ENCODE measurements at places on chromosomes 4 and X. TPM values are rescaled to one million over a fixed set of nuclear protein-coding genes. Genes with fewer than 3 reads are reported as not detected.
A peak's percentile ranks its signal among the peaks of the same experiment; 100 is the strongest.

Gene SASH3
- total RNA-seq, result 3.9 TPM

Gene TMPRSS11B
- total RNA-seq, result 0.83 TPM

Gene MAP7D3
- total RNA-seq, result 18.3 TPM

Gene MFAP3L
- 5.0 TPM for total RNA-seq

Gene TMEM35A
- 20.3 TPM for total RNA-seq

Gene TSPAN6
- 6.1 TPM for total RNA-seq

Gene TENM3
- 30.5 TPM for total RNA-seq

Gene HERC5
- total RNA-seq, result 2.9 TPM

Gene CTAG1A
- not detected for total RNA-seq

Gene ZNF674
- total RNA-seq, result 5.0 TPM

Gene TCEAL9
- 69.3 TPM for total RNA-seq

Gene FGF13
- 8.3 TPM for total RNA-seq

GRCh38 chrX:103056902-103057301, 7.1 kb downstream of the BEX1 start:
- no peaks in the 10 kb centered on the region for H3K36me3 ChIP-seq
- H3K27me3 ChIP-seq, result no peaks in the 10 kb centered on the region
- H3K4me1 ChIP-seq, result no peaks in the 10 kb centered on the region
- H3K27ac ChIP-seq, result no peak overlapping the region
- DNase-seq, result no peak
- H3K4me3 ChIP-seq, result no peak overlapping the region

- no peaks in the 10 kb centered on the region for H3K27me3 ChIP-seq
- no peak overlapping the region for H3K4me3 ChIP-seq
- peak overlapping the region; percentile 66 for H3K27ac ChIP-seq
- DNase-seq, result no peak
Observed at GRCh38 chr4:147761218-147761883, 29.5 kb downstream of the ARHGAP10 start.

DNA sequence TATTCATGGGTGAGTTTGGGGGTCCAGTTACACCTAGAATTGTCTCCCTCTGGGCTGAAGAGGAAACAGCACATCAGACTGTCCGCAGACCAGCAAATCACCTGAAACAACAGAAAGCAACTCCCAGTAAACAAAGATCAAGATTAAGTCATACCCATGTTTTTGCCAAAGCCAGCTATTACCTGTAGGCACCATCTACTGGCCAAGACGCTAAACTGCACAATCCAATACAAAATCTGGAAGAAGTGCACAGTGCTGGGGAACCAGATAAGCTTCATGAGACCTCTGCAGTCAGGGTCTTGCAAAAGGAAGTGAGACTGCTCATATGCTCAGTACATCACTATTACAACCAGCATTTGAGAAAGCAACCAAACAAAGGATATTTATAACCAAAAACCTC, 157.5 kb upstream of the ITM2A start:
- H3K27me3 ChIP-seq, result no peaks in the 10 kb centered on the region
- DNase-seq, result no peak
- no peak overlapping the region for H3K27ac ChIP-seq
- no peaks in the 10 kb centered on the region for H3K36me3 ChIP-seq

DNA sequence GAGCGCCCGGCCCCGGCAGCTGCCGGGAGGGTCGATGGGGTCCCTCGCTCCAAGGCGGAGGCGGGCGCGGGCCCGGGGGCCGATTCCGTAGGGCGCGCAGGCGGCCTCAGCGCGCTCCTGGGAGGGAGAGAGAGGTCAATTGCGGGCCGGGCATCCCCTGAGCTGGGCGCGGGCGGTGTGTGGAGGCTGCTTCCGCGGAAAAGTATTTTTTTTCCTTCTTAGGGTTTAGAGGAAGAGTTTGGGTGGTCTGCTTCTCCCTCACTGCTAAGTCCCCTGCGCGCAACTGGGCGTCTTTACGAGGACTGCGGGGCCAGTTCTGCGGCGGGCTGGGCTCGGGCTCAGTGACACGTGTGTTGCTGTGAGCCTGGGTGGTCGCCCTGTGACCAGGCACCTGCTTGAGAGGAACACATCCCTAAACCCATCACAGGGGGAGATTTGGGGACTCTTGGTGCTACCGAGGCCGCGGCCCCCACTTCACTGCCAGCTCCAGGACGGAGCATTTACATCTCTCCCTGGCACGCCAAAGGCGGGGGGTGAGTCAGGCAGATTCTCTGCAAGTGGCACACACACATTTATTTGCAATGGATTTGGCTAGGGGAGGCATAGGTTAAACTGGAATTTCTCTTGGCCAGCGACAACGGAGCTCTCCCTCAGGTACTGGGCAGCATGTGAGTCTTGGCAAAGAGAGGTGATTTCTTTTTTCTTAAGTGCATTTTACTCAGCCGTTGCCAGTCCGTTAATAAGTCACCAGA, 151.2 kb upstream of the SLC4A4 start:
- no peak for DNase-seq
- H3K36me3 ChIP-seq, result no peaks in the 10 kb centered on the region
- peaks cover 18% of the 10 kb centered on the region for H3K4me1 ChIP-seq
- H3K27ac ChIP-seq, result peak overlapping the region; percentile 52

DNA sequence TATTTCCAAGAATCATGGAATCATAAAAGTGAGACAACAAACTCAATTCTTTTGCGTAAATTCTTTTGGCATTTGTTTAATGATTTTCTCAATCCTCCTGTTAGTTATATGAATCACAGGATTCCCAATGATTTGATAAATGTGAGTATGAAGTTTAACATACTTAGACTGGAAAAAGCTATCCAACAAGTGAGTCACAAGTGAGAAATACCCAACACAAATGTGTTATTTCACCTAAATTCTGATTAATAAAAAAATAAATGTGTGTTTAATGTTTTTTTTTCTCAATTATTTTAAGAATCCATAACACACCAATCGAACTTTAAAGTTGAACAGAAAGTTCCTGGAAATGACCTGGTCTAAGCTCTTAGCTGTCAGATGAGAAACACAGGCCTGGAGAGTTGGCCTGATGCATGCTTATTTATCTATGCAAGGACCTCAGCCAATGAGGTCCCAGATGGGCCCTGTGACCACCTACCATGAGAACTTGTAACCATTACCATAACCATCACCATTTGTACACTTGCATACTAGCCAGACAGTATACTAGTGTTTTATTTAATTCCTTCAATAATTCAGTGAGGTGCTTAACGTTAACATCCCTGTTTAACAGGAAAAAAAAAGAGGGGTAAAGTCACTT, 386.7 kb downstream of the SPRY1 start:
- no peaks in the 10 kb centered on the region for H3K27me3 ChIP-seq
- H3K4me1 ChIP-seq, result peaks cover 60% of the 10 kb centered on the region
- no peaks in the 10 kb centered on the region for H3K36me3 ChIP-seq
- no peak for DNase-seq

GRCh38 chr4:88907478-88907877, 149.5 kb downstream of the FAM13A start:
- no peak for DNase-seq
- no peak overlapping the region for H3K27ac ChIP-seq
- no peaks in the 10 kb centered on the region for H3K27me3 ChIP-seq
- H3K36me3 ChIP-seq, result peaks cover 21% of the 10 kb centered on the region
- no peak overlapping the region for H3K4me3 ChIP-seq

DNA sequence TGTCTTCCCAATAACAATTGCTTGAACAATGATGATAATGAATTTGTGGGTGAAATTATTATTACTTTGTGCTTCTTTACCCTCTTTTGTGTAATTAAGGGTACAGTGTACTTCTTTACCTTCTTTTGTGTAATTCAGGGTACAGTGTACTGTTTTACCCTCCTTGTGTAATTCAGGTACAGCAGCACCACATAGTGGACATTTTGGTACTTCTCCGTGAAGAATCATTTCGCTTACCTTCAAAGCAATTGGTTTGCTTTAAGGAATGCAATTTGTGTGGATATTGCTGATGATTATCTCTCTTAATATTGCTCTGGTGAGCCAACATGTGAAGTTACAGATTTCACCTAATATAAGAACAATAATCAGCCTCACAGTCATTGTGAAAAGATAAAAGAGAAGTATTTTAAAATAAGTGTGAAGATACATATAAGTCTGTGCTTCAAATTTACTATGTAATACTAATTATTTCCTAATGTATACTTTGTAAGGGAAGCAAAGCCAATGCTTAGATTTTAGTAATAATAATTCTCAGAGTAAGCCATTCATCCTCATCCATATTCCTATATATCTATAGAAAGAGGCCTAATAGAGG, 27.2 kb upstream of the SEC24B start:
- H3K27me3 ChIP-seq, result no peaks in the 10 kb centered on the region
- H3K4me1 ChIP-seq, result no peaks in the 10 kb centered on the region
- H3K27ac ChIP-seq, result no peak overlapping the region
- H3K36me3 ChIP-seq, result no peaks in the 10 kb centered on the region

GRCh38 chr4:174437749-174438148, 84.5 kb downstream of the HPGD start:
- no peak overlapping the region for H3K4me3 ChIP-seq
- H3K36me3 ChIP-seq, result no peaks in the 10 kb centered on the region
- no peak overlapping the region for H3K27ac ChIP-seq
- H3K4me1 ChIP-seq, result peaks cover 11% of the 10 kb centered on the region
- H3K27me3 ChIP-seq, result no peaks in the 10 kb centered on the region
- DNase-seq, result no peak

DNA sequence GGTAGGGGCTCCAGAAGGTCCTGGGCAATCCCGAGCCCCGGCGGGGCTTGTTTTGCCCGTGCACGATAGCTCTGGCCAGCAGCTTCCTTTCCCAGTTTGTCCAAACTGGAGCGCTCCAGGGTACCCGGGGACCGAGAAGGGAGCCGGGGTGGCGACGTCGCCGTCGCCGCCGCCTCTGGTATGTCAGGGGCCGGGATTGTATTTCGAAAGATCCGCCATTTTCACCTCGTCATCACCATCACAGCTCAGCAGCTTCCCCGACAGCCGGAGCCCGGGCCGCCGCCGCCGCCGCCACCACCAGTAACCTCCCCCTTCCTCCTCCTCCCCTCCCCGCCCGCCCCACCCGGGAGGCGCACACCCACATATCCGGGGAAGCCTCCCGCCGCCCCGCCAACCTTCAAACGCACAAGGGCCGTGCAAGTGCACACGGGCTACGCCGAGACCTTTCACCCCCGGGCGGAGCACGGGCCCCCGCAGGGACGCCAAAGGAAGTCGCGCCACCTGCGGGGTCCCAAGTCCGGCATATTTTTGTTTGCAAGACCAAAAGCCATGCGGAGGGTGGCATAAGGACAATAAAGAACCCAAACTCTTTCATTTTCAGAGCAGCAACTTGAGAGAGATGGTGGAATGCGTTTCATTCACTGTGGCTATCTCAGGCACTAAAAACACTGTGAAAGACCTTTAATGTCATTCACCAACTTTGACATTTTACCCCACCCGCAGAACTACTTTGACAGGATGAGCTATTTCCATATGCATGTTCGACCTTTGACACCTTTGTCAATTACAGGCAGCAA, at the start of gene LIN54:
LIN54 (minus strand) TSS at position 302 of the 797 bp plus-strand sequence. CDS start 25,979 bp downstream, outside the sequence.
- H3K27me3 ChIP-seq, result no peaks in the 10 kb centered on the region
- H3K4me3 ChIP-seq, result peak within 1 kb of the TSS; percentile 74
- peaks cover 49% of the 10 kb centered on the region for H3K4me1 ChIP-seq
- no peaks in the 10 kb centered on the region for H3K36me3 ChIP-seq
- DNase-seq, result peak; percentile 97

DNA sequence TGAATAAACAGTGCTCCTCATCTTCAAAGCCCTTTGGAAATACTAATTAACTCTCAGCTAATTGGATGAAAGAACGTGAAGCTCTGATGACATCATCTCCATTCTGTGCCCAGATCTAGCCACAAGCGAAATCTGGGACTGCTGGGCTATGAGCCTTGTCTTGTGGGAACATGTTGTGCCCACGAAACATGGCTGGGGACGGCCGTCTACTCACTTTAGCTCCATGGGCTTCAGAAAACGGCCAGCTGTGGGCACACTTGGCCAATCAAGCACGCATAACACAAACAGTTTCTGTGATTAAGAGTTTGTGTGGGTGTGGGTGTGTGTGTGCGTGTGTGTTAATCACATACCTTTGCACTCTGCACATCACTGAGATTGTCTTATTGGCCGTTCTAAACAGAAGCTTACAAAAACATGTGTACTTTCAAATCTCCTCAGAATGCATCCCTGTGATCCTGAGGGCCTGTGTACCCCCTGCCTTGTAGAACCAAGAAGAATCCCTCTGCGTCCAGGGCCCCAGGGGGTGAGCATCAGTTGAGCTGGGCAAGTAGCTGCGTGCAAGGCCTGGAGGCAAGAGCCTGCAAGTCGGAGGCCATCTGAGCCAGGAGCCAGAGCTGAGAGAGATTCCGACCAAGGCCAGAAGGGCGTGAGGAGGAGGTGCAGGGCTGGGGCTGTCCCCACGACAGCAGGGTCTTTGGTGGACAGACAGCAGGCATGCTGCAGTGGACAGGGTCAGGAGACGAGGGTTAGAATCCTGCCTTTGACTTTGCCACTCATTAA, 18.7 kb upstream of the ZNF185 start:
- no peak overlapping the region for H3K27ac ChIP-seq
- no peak overlapping the region for H3K4me3 ChIP-seq
- H3K4me1 ChIP-seq, result no peaks in the 10 kb centered on the region
- no peaks in the 10 kb centered on the region for H3K27me3 ChIP-seq

DNA sequence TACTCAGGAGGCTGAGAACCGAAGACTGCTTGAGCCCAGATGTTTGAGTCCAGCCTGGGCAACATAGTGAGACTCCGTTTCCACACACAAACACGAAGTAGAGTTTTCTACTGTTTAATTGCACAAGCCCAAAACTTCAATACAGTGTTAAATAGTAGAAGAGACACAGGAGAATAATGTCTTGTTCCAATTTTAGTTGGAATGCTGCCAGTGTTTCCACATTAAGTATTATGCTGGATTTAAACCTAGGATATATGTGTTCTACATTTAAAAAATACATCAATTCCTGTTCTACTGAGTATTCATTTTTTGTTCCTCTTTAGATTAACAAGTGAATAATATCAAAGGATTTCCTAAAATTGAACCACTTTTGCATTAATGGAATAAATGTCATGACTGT, 91.3 kb downstream of the LCORL start:
- H3K27ac ChIP-seq, result no peak overlapping the region
- H3K4me1 ChIP-seq, result no peaks in the 10 kb centered on the region
- DNase-seq, result no peak
- no peaks in the 10 kb centered on the region for H3K36me3 ChIP-seq
- no peak overlapping the region for H3K4me3 ChIP-seq

- DNase-seq, result no peak
- no peak overlapping the region for H3K4me3 ChIP-seq
- no peaks in the 10 kb centered on the region for H3K4me1 ChIP-seq
- H3K27me3 ChIP-seq, result no peaks in the 10 kb centered on the region
- no peaks in the 10 kb centered on the region for H3K36me3 ChIP-seq
Observed at GRCh38 chrX:10548688-10549087, 71.7 kb downstream of the MID1 start.

DNA sequence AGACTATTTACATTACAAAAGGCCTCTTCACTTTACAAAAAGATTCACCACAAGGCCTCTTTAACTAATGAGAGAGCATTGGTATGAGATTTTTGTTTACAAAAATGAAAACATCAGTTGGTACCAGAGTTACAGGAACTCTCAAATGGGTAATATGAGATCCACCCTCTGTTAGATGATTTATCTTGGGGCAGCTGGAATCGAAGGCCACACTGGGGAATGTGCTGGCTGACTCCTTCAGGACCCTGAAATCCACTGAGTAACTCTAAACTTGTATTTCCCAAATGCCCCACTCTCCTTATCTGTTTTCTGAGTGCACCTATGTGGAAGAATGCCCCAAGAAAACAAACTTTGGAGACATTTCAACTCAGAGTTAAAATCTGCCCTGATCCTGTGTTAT, 232.9 kb upstream of the F9 start:
- H3K27ac ChIP-seq, result no peak overlapping the region
- no peaks in the 10 kb centered on the region for H3K27me3 ChIP-seq
- H3K36me3 ChIP-seq, result no peaks in the 10 kb centered on the region
- no peaks in the 10 kb centered on the region for H3K4me1 ChIP-seq
- no peak overlapping the region for H3K4me3 ChIP-seq
- no peak for DNase-seq

GRCh38 chr4:48047421-48047844, 30.9 kb downstream of the NIPAL1 start:
- no peak overlapping the region for H3K27ac ChIP-seq
- no peaks in the 10 kb centered on the region for H3K4me1 ChIP-seq
- H3K36me3 ChIP-seq, result no peaks in the 10 kb centered on the region

All from esophagus muscularis mucosa (tissue), 4 donors.